ENCODE measurements at places on chromosomes 6 and 20.
A peak's percentile ranks its signal among the peaks of the same experiment; 100 is the strongest.

DNA sequence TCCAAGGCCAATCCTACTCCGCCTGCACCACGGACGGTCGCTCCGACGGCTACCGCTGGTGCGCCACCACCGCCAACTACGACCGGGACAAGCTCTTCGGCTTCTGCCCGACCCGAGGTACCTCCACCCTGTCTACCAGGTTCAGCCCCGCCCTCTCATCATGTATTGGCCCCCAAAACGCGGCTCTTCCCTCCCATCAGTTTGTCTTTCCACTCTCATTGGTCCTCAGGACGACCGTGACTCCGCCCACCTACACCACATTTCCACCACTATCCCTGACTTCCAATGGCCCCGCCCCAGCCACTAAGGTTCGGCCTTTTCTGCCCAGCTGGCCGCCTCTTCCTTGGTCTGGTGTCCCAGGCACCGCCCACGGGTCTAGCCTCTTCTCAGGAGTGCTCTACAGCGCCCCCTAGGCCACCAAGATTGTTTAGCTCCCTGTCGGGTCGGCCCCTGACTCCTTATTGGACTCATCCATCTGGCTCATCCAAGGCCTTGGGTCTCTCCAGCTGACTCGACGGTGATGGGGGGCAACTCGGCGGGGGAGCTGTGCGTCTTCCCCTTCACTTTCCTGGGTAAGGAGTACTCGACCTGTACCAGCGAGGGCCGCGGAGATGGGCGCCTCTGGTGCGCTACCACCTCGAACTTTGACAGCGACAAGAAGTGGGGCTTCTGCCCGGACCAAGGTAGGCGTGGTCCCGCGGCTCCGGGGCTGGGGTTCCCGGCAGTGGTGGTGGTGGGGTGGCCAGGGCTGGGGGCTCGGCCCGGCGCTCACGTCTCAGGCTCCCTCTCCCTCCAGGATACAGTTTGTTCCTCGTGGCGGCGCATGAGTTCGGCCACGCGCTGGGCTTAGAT lies 3.1 kb downstream of the MMP9 start:
- DNase-seq, result no peak

- DNase-seq, result no peak
Measured at GRCh38 chr6:135647521-135647920, 150.0 kb upstream of the AHI1 start.

DNA sequence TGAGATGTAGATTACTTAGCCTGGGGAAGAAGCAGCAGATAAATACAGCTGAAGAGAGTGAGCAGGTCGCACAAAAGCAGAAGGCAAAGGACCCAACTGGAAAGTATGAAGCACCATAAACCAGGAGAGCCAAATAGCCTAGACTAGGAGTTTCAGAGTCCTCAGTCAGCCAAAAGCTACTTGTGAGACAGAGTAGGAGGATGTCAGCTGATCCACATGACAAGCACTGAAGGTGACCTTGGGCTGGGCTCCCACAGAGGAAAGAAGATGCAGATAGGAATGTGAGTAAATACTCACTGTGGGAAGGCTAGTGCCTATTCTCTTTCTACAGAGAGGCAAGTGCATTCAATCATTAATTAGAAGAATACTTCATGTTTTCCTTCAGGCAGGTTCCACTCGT lies 274.0 kb upstream of the POU3F2 start:
- DNase-seq, result no peak

DNA sequence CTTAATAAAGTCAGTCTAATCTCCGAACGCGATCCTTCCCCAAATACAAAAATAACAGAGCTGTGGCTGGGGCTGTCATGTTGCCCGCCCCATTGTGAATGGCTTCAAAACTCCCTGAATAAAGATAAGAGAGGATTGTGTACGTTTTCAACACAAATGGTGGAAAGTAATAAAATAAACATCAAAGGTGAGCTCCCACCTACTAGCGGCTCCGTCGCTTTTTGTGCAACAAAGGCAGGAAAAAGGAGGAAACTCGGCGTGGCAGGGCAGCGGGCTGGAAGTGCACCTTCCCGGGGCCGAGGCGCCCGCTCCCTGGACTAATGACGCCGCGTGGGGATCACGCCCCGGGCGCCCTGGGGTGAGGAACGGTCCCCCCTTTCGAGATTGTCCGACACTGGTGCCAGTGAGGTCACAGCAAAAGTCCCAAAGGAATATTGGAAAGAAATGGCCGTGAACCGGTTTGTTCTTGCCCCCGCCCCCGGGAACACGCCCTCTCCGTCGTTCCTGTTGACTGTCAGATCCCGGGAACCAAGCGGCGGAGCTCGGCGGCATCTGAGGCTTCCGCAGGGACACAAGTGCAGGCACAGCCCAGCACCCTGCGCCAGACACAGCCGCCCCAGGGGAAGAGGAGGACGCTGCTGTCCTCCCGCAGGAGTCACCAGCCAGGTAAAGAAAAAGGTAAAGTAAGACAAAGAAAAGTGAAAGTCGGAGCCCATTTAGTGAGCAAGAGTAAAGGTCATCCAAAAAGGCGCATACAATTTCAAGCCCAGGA lies 1.1 kb upstream of the FOXQ1 start:
- no peak for DNase-seq

DNA sequence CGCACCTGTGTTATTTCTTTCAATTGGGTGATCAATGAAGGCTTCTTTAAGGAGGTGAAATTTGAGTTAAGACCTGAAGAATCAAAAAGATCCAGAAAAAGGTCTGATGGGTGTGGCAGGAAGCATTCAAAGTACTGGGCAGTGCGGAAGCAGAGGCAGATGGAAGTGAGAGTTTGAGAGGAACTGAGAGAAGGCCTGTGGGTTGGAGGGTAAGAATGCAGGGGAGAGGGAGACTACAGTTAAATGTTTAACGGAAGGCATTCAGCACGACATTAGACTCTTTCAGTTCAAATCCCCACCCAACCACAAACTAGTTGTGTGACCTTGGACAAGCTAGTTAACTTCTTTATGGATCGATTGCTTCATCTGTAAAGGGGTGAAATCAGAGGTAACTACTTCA lies 50.5 kb upstream of the GCM1 start:
- DNase-seq, result no peak

- no peak for DNase-seq
Measured at GRCh38 chr6:50905297-50905696, 86.6 kb downstream of the TFAP2B start.

DNA sequence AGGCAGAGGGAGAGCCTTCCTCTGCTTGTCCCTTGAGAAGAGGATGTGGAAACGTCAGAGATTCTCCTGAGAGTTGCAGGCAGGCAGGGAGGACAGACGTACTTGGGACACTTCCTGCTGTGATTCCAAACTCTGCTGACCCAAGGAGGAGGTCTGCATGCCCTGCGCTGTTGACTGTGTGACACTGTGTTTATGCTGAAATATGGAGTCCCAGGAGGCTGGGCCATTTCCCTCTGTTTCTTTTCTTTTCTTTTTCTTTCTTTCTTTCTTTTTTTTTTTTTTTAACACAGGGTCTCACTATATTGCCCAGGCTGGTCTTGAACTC lies 63.5 kb upstream of the BHLHE23 start:
- DNase-seq, result no peak

DNA sequence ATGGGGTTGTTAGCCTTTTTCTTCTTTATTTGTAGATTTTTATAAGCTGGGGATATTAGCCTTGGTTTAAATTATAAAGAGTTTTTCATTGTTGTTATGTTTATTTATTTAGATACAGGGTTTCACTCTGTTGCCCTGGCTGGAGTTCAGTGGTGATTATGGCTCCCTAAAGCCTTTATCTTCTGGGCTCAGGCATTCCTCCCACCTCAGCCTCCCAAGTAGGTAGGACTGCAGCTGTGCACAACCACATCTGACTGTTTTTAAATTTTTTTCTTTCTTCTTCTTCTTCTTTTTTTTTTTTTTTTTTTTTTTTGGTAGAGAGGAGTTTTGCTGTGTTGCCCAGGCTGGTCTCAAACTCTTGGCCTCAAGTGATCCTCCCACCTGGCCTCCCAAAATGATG lies 80.9 kb downstream of the UBE3D start:
- DNase-seq, result no peak

DNA sequence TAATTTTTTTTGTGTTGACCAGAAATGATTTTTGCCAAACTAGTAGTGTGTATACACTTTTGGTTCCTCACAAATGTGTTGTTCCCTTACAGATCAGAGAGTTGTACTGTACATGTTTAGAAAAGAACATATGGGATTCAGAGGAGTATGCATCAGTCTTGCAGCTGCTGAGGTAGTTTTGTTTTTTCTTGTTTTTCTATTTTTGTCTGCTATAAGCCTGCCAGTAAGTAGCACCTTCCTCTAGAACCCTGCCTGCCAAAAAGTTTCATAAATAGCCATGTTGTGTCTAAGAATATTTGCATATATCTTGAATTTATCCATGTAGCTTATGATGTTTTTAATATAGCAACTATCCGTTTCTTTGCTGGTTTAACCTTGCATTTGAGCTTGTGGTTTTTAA lies 46.4 kb downstream of the ORC3 start:
- no peak for DNase-seq

DNA sequence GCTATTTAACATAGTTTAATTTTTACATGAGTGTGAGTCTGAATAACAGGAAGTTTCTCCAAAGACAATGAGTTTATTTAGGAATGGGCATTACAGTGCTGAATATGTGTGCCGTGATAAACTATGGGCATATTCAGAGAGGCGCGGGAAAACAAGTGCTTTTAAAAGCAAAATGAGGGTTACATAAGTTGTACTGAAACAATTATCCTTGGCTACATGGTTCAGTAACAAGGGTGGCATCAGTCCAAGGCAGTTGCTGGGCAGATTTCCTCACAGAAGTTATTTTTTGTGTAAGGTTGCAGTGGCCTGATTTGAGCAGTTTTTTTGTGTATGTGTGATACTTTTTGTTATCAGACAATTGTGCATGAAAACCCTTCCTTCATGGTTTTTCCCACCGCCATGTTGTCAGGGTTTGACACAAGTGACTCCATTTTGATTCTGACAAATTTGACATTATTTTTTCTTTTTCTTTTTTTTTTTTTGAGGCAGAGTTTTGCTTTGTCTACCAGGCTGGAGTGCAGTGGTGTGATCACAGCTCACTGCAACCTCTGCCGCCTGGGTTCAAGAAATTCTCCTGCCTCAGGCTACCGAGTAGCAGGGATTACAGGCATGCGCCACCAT lies 22.3 kb upstream of the PXDC1 start:
- DNase-seq, result peak; percentile 49

DNA sequence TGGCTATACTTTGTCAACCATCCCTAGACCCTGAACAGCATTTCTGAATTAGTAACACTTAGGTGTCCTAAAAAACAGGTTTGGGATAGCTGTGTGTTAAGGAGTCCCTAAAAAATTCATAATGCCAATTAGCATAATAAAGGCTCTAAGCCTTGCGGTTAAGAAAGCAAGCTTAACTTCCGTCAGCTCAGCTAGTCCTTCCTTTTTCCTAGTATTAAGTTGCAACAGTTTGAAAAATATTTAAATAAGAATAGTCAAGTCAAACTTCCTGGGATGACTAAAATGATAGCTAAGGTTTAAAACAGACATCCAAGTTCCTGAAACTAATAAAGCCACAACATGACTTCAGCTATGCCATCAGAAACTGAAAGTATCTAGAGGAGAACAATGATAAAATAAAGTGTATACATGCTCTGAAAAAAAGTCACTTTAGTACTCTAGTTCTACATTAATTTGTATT lies 3.5 kb downstream of the AKIRIN2 start:
- DNase-seq, result no peak

DNA sequence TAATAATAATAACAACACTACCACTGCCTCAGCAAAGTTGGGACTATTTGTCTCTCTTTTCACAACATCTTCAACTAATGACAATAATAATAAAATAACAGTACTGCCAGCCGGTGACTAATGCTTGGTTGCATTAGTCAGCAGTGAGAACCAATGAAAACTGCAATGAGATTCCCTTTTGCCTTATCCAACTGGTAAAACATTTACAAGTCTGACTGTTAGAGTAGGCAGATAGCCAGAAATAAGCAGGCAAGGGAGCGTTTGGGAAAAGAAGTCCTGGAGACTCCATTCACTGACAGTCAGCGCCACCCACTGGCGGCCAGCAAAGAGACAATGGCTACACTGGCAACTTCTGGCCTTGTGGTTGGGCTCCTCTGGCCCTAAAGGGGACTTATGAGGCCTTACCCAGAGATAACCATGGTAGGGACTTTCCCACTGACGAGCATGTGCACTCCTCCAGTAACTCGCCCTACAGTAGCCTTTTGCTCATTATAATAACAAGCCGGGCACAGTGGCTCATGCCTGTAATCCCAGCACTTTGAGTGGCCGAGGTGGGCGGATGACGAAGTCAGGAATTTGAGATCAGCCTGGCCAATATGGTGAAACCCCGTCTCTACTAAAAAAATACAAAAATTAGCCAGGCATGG lies 3.4 kb upstream of the NSFL1C start:
- peak; percentile 73 for DNase-seq

DNA sequence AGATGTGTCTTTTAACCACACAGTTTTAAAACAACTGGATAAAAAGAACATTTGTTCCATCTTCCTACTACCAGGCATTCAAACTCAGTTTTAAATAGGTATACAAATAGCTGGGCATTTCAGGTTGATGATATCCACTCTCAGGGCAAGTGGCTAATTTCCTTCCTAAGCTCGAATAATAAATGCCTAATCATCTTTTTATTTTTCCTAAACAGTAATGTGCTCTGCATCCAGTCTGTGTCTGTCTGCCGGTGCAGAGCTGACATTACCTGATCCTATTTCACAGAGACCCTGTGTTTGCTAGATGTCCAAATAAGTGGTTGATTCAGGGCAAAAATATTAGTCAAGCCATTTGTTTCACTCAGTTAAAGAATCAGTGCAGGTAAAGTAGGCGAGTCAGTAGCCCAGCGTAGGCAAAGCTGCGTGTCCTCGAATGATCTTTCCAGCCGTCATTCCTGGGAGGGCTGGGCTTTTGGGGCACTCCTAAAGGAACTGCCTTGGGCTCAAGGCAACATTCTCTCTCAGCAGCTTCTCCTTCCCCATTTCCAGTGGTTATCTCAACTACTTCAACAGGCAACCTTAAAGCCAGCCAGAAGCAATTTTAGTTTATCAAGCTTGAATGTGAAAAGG lies 74.2 kb upstream of the BMP2 start:
- no peak for DNase-seq

DNA sequence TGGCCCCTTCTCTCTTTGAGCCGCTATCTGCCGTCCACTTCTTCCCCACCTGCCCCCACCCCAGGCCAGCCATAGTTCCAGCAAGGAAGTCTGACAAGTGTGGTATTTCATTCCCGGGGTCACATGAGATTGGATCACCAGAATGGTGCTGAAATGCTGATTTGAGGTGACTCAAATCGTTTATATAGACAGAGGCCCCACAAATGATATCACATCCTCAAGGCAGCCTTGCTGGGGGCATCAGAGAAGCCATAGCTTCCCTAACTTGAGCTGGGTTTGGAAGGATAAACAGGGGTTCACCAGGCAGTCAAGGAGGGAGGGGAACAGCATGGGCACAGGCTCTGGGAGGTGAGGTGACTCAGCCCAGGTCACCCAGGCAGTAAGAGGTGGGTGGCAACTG lies 9.9 kb downstream of the SDCBP2 start:
- no peak for DNase-seq

GRCh38 chr6:26200918-26201721 lies 113.9 kb downstream of the HFE start:
- no peak for DNase-seq

DNA sequence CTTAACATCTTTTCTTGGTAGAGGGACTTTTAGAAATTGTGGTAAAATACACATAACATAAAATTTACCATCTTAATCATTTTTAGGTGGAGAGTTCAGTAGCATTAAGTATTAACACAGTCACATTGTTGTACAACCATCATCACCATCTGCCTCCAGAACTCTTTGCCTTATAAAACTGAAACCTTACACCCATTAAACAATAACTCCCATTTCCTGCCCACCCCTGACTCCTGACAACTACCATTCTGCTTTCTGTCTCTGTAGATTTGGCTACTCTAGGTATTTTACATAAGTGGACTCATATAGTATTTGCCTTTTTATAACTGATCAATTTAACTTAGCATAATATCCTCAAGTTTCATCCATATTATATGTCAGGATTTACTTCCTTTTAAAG lies 88.7 kb downstream of the ZHX3 start:
- no peak for DNase-seq

Measured in NCI-H1694 treated with DMSO at 0.1 percent for 48 hours (cell line).